ENCODE measurements at places on chromosomes 1 and 21.
A peak's percentile ranks its signal among the peaks of the same experiment; 100 is the strongest.

DNA sequence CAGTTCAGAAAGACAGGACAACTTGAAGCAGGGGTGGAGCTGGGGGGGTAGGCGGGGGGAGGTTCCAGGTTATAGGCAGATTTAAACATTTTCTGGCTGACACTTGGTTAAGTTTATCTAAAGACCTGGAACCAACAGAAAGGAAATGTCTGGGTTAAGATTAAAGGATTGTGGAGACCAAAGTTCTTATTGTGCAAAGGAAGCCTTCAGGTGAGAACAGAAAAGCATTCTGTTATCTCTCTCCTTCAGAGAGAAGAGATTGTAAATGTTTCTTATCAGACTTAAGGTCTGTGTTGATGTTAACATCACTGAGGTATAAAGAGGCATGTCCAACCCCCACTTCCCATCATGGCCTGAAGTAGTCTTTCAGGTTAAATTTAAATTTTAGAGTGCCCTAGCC is 3.7 kb upstream of the ACADM start:
- no peak for DNase-seq

- DNase-seq = no peak
Measured at GRCh38 chr1:937521-937920, 13.8 kb downstream of the SAMD11 start.

DNA sequence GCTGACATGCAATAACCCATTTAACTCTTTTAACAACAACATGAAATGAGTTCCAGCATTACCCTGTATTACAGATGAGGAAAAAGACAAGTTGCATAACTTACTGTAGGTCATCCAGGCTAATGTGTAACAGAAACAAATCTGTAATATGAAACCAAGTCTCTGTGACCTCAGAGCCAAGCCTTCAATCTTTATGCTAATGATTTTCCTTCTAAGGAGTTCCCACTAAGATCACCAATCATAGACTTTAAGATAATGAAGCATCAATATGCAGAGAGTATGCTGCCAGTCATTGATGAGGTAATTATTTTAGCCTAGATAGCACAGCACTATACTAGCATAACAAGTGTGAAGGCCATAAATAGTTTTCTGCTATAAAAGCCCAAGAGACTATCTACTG is 35.6 kb upstream of the RNPC3 start:
- DNase-seq = no peak

DNA sequence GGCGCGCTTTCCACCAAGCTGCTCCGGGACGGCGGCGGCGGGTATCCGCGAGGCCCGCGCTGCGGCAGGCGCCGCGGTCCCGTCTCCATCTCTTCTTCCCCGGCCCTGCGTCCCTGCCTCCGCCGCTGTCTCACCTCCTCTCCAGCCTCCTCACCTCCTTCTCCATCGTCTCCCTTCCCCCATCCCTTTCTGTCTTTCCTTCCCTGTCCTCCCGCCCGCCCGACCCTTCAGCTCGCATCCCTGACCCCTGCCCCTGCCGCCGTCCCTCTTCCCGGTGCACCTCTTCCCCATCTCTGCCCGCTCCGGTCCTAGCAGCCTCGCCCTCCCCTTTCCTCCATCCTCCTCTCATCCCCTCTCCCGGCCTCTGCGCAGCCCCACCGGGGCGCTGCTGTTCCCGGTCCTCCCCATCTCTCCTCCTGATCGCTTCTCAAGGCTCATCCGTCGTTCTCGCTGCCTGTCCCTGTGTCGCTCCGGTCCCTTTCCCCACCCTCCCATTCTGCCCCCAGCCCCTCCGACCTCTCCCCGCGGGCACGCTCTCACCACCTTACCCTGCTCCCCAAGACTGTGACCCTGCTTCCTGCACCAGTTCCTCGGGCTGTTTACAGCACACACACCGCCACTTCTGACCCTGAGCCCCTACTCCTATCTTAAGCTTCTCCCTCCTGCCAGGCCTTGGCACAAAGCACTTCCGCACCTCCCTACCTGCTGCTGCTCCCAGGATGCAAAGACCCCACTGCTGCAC is 760 bp upstream of the NPHP4 start:
- DNase-seq = peak; percentile 51

GRCh38 chr1:201742476-201742875 is 86.5 kb upstream of the IPO9 start:
- no peak for DNase-seq

DNA sequence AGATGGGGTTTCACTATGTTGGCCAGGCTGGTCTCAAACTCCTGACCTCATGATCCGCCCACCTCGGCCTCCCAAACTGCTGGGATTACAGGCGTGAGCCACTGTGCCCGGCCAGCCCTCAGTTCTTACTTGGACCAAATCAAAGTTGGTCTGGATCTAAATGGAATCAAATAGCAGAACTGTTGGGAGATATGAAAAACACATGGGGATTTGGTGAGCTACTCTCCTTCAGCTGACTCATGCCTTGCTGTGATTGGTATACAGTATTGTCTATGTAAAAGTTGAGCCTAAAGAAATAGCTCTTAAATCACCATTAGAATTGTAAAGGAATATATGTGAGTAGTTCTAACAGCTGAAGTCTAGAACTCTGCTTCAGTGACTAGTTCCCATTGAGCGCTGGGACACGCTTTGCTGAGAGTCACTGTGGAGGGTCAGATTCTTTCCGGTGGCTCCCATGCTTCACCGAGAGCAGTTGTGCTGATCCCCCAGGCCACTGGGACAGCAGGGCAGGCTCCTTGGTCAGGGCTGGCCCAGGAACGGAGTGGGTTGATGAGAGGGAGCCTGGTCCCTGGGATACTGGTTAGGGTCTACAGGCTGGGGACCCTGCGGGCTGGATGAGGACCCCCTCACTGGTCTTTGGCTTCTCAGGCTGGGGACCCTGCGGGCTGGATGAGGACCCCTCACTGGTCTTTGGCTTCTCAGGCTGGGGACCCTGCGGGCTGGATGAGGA is 14.0 kb downstream of the PKNOX1 start:
- no peak for DNase-seq

DNA sequence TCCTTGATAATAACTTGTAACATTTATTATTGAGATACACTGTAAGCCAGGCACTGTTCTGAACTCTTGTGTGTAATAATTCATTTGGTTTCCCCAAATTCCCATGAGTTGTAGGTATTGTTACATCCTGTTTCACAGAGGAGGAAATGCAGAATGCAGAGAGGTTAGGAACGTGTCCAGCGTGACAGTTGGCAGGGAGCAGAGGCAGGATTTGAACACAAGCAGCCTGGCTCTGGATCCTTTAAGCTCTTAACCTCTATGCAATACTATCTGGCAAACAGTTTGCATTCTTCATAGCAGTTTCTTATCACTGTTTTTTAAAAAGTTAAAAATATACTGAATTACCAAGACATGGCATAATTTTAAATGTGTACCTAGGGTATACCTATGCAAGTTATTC is 30.5 kb downstream of the EEIG2 start:
- DNase-seq = no peak

DNA sequence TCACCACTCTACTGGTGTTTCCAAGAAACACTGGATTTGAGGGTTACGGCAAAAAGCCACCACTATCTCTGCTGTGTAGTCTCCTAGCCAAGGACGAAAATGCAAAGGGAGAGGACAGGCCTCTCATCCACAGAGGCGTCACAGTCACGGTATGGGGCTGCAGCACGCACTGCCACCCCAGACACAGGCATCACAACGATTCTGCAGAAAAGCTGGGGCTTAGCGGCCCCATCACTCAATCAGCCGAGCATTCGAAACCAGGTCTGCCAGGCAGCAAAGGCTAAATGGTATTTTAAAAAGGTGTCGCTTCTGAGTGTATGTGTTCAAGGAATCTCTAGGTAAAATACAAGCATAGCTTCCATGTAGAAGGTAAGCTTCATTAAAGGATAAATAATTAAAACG is 1.4 kb downstream of the RIPK4 start:
- DNase-seq = no peak

GRCh38 chr21:39012326-39013230 is 170.7 kb downstream of the PSMG1 start:
- no peak for DNase-seq

DNA sequence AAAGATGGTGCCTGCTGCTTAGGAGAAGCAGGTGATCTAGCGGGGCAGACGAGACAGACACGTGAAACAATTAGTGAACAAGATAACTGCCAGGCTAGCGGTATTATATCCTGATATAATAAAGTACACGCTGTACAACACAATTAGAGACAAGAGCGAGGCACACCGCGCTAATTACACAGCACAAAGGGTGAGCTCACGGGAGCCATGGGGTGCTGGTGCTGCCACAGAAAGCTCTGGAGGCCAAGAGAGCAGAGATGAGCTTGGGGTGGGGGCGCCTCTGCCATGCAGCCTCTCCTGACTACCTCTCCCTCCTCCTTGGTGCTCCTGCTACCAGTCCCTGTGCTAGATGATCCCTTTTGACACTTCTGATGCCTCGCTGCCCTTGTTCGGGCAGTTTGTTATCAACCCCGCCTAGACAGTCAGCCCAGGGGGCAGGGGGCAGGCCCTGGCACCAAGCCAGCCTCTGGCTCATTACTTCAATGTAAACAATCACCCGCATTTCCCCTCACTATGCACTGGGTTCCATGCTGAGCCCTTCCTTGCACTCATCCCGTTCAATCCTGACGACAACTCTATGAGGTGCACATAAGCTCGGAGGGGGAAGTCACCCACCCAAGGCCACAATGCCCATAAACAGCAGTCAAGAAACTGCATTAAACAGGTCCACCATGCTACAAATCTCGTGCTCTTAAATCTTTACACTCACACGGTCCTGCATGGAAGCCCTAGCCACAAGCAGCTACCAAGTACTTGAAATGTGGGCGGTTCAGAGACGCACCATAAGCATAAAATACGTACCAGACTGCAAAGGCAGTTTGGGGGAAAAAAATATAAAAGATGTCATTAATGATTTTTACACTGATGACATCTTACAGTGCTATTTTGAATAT is 103.0 kb downstream of the SSBP3 start:
- peak; percentile 96 for DNase-seq

DNA sequence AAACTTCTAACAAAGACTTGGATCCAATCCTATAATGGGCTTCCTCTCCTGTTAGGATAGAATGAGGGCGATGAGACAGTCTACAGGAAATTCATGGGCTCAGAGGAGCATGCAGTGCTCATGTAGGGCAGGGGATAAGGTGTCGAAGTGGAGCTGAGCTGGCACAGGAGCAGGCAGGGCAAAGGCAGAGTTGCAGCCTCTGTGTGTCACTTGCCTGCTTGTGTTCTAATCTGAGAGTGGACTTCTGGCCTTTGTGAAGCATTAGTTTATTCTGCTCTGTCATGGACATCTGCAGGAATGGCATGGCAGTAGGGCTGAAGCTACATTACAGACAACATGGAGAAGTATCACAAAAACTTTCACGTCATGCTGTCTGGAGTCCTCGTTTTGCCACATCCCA is 32.6 kb downstream of the LHX8 start:
- DNase-seq = no peak
